ENCODE measurements at places on chromosomes 16 and 17.
A peak's percentile ranks its signal among the peaks of the same experiment; 100 is the strongest.

DNA sequence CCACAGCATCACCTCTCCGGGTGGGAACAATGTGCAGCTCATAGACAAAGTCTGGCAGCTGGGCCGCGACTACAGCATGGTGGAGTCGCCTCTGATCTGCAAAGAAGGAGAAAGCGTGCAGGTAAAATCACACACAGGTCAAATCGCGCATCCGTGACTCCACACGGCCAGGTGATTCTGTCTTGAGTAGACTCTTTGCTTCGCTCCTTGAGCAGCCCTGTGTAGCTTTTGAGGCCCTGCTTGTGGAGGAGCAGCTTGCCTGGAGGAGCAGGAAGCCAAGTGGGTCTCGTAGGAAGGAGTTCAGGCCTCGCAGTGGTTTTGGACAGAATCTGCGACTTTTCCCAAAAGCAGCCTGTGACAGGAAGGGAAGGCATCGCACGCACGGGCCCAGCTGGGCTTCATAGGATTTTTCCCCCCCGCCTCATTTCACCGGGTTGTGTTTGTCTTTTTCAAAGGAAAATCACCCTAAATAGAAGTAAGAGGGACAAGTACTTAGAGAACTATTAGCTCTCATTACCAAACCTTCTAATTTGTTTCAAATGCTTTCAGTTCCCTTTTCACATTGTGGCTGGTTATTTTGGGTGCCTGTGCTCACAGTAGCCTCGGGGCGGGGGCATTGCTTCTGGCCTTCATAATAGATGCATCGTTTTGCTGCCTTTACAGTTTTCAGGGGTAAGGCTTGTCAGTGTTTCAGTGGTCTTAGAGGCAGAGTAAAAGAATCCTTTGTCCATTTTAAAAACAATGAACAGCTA lies 71.5 kb downstream of the SEC14L1 start:
- DNase-seq, result no peak

DNA sequence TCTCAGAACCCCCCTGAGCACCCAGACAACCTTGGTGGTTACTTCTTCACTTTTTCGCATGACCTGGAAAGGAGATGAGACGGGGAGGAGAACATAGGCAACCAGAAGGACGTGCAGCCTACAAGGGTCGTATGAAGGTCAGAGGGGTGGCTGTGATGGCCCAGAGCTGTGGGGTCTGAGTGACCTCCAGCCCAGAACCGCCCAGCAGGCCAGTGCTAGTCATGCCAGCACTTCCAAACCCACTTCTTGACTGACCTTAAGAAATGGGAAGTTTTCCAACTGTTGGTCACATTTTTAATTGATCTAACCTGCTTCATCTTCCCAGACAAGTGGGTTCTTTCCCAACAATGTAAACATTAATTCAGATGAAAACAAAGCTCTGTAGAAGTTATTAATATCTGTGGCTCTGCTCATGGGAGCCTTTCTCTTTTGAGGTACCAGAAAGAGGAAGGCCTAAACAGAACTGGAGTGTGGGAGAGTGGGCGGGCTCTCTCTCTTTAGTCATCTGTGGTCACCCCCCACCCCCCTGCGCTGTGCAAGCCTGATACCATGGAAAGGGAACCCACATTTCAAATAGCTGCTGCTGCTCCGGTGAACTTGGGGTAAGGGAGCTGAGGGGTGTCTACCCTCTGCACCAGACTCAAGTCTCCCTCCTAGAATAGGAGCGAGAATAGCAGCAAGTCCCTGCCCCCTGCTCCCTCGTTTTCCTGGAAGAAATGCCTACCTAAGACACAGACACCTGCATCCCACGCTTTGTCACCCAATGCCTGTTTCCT lies 101.6 kb downstream of the RAB11FIP4 start:
- no peak for DNase-seq

- no peak for DNase-seq
These were observed 1.4 kb upstream of the TXNDC11 start for GRCh38 chr16:11744075-11744470.

GRCh38 chr17:320139-320538 lies 32.5 kb downstream of the RPH3AL start:
- DNase-seq, result no peak

DNA sequence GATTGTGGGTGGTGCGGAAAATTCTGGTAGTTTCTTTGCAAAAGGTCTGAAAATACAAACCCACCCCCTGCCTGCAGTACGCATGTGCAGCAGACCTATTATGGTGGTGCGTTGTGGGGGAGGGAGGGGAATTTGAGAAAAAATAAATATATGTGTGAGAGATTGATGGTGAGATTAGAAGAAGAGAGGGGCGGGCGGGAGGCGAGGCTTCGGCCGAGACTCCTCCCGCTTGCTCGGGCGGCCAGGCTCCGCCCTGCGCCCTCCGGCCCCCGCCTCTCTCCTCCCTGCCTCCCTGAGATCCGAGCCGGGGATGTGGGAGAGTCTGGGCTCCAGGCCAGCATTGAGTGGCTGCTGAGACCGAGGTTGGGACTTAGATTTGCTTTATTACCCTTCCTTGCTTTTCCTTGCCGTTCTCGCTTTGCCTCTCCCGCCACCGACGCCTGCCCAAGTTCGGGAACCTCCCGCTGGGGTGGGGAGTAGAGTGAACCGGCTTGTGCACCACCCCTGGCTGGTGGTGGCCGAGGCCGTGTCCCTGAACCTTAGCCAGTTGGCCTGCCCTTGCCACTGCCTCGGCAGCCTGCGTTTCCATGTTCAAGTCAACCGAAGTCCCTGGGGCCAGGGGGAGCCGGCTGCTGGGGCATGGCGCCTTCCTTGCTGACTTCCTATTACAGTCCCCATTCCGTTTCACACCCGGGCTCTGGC lies 956 bp upstream of the CHD3 start:
- DNase-seq, result peak; percentile 97

DNA sequence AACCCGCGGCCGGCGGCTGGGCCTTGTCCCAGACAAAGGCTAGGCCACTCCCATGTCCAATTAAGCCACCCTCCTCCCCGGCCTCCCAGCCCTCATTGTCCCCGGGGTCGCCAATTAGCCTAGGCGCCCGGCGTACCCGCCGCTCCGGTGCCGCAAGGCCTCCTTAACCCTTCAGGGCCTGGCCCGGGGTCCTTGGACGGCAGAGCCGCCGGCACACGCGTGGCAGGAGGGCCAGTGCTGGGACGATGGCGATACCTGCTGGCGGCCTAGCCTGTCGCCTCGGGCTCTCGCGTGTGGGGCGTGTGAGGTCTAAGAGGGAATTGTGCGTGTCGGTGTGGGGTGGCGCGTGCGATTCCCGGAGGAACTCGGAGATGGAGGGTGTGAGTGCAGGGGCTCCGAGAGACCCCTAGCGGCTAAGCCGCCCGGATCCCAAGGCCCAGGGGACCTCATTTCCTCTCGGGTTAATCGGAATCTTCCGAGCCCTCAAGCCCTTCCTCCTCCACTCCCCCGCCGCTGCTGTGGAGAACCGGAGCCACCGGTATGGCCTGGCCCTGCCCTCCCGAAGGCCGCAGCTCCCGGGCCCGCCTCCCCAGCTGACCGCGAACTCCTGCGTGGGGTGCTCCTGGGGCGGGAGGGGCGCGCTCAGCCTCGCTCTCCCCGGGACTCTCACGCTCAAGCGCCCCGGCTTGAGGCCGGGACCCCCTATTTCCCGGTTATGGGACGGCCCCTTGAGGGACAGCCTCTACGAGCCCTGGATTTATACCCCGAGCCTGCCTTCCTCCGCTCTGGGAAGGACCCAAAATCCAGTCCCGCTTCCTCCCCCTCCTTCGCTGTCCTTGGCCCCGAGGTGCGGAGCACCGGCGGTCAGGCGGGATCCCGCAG lies 11.9 kb downstream of the TBX2 start:
- DNase-seq, result no peak

- DNase-seq, result no peak
These were observed 48.9 kb downstream of the SNX29 start for GRCh38 chr16:12025472-12025871.

DNA sequence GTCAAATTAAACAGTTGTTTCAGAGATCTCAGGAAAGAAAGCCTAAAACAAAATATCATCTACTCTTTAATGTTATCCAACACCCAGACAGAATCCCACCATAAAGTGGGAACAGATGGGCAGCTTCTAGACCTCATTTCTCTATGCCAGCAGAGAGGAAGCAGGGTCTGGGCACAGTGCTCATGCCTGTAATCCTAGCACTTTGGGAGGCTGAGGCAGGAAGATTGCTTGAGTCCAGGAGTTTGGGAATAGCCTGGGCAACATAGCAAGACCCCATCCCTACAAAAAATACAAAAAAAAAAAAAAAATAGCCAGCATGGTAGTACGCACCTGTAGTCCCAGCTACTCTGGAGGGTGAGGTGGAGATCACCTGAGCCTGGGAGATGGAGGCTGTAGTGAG lies 13.5 kb upstream of the ZNF652 start:
- no peak for DNase-seq
